ENCODE measurements at places on chromosomes 5 and 9.

DNA sequence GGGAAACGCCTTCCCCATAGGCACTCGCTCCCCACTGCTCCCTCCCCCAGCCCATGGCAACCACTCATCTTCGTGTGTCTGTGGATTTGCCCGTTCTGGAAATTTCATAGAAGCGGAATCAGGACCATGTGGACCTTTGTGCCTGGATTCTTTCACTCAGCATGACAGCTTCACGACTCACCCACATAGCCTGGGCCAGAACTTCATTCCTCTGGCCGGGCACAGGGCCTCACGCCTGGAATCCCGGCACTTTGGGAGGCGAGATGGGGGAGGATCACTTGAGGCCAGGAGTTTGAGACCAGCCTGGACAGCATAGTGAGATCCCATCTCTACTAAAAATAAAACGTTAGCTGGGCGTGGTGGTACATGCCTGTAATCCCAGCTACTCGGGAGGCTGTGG, 12.1 kb upstream of the DIPK1B start:
- DNase-seq: no peak

DNA sequence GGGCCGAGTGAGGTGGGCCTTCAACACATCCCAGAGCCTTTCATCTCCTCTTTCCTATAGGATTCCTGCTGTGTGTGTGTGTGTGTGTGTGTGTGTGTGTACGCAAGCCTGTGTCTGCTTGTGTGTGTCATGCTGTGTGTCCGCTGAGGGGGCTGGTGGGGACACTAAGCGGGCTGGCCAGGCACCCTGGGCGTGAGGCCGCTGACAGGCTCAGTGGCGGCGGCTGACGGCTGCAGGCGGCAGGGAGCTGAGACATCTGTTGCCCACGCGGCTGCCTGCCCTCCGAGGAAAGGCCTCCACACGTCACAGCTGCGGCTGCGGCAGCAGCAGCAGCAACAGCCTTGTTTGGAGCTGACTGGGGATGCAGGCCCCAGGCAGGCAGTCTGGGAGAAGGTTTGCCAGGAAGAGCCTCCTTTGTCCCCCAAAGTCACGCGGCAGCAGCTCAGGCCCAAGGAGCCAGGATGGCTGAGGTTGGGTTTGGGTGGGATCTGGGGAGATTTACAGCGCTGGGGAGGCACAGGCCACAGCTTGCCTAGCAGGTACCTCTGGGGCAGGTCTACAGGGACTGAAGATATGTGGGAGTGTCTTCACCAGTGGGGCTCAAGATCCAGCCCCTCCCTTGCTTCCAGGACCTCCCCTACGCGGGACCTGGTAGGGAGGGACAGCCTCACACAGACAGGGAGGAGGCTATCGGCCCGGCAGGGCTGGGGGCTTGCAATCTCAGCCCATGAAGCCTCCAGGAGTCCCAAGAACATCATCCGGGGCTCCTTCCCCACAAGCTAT, 1.8 kb downstream of the PDLIM4 start:
- DNase-seq: no peak

DNA sequence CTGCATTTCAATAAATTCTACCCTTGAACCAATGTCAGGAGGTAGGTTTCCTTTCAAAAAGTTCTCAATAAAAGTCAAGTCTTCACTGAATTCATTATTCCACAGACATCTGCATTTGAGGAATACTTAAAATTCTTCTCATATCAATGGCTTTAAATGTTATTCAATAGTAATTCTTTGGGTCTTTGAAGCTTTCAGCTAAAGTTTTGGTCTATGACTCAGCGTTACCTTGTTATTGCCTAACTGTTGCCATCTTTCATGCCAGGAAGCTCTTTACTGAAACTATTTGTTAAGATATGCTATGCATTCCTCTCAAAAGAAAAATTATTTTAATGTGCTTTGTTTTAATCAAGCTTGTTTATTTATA, 170.5 kb downstream of the NNT start:
- no peak for DNase-seq

DNA sequence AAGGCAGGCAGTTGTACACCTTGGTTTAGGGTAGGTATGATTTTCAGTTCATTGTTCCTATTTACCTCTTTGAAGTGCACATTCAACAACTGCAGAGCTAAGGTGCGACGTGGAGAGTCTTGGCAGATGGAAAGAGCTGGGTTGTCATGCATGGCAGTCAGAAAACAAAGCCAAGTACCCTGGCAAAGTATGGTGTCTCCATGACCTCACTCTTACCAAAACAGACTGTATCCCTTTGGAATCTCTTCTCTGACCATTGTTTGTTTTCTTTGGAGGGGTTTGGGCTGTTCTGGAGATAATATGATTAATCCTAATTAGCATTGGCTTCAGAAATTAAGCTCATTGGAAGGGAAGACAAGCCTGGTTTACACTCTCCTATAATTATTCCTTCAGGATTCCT, 665.7 kb downstream of the DNAH5 start:
- DNase-seq: no peak

DNA sequence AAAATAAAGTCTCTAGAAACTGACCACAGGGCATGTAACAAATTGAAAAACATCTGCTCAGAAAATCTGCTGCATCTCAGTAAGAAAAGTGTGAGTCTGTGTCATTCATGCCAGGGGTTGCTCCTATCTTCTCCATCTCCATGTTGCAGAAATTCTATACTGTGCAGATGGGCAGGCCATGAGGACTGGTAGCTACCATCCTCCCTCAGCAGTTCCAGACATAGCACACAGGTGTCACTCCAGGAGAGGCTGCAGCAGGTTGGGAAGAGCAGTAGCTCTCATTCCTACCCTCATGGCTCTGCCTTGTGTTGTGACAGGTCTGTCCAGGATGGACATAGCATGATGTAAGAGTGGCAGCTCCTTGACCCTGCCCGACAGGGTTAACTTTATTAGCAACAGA, 173.4 kb downstream of the NDUFS4 start:
- no peak for DNase-seq

DNA sequence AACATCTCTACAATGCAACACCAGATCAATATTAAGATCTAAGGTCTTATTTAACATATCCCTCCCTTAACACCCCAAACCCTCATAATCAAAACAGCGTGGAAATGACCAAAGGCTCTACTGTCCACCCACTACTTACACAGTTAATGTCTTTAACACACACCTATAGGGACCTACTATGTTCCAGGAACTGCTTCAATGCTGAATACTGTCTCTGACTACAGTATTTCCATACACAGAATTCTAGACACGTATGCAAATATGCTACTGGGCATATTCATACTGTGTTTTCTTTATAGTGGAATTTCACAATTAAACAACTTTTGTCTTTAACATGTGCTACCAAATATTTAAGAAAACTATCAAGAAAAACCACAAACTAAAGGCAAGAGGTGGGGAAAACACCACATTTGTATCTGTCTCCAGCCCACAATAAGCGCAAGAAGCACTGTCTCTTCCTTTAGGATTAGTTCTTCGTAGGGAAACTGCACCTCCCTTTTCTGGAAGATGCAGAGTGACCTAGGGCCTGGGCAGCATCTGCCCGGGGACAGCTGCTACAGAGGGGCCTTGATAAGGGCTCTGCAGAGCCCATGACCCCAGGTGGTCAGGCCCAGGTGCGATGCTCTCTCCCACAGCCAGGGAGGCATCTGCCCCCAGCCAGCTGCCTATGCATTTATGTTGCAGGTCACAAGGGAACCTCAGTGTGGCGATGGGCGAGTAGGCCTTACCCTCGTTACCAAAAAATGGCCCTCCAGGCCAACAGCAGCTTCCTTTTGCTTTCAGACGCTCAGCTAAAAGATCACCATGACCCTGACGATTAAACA, 55.2 kb downstream of the PSMB7 start:
- no peak for DNase-seq

DNA sequence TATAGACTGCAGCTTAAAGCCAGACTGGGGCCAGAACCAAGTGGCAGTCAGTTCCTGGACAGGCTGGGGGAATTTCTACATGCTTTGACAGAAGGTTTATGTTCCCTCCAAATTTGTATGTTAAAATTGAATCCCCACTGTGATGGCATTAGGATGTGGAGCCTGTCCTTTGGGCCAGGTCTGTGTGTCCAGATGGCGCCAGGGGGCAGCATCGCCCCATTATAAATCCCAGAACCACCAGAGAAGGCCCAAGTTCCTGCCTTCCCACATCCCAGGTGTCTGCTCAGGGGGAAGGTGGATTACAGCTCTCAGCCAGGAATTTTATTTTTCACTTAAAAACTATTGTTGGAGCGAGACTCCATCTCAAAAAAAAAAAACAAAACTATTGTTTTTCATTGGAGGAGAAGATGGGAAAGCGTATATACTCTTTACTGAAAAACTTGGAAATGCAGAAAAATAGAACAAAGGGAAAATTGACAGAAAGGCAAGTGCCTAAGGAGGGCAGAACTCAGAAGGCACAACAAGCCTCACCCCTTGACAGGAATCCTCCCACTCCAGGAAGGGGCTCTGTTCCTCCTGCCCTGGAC, 5.0 kb downstream of the IL3 start:
- no peak for DNase-seq

DNA sequence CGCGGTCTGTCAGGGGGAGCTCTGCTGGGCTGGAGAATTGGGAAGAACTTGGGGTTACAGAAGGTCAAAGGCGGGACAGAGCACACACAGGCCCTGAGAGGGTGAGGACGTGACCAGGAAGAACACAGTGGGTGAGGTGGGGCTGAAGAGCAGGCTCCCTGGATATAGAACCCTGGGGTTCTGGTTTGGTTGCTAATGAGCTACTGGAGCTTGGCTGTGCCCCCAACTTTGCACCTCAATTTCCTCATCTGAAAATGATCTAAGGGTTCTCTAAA, 83.8 kb downstream of the PRRT1B start:
- no peak for DNase-seq

- no peak for DNase-seq
Observed at GRCh38 chr9:128396970-128397613, 23.6 kb upstream of the CERCAM start.

GRCh38 chr9:5876711-5877110, 14.0 kb upstream of the MLANA start:
- DNase-seq: no peak

DNA sequence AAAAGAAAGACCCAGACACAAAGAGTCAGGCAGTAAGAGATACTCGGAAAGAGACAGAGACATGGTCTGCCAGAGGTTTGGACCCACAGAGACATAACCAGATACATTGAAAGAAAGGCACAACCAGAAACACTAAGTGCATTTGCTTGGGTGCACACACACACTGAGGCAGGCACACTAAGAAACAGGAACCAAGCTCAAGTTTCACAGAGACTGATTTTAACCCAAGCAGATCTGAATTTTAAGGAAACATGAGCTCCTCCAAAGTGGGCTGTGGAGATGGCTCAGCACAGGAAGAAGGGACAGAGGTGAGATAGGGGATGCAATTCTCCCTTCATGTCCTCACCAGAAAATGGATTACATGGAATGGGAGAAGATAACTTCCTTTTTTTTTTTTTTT, 9.5 kb downstream of the AQP3 start:
- DNase-seq: no peak

- DNase-seq: no peak
Observed at GRCh38 chr9:133443982-133444381, 15.8 kb upstream of the CACFD1 start.

- DNase-seq: no peak
Observed at GRCh38 chr9:98135558-98135934, 16.5 kb upstream of the TRIM14 start.

DNA sequence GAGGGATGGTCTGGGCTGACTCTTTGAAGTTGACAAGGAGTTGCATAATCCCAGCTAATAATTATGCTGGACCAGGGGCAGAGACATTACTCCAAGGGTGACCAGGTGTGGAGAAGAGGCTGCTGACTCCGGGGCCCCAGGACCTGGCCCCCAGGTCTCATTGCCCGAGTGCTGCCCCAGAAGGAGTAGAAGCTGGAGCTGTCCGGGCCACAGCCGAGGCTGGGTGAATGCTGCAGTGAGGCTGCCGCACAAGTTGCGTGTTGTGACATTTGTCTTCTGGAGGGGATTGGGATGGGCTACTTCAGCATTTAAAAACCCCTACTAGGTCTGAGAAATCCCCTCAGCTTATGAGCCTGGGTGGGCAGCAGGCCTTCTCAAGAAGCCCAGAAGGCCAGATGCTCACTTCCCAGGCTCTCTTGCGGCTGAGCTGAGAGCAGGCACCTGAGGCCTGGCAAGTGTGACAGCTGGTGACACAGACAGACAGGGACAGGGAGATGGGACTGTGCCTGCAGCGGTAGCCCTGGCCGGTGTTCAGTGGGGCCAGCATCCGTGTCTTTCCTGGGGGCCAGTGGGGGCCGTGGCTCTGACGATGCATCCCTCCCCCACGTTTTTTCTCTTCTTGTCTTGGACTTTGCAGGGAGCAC, 122.8 kb downstream of the KCNIP1 start:
- no peak for DNase-seq

DNA sequence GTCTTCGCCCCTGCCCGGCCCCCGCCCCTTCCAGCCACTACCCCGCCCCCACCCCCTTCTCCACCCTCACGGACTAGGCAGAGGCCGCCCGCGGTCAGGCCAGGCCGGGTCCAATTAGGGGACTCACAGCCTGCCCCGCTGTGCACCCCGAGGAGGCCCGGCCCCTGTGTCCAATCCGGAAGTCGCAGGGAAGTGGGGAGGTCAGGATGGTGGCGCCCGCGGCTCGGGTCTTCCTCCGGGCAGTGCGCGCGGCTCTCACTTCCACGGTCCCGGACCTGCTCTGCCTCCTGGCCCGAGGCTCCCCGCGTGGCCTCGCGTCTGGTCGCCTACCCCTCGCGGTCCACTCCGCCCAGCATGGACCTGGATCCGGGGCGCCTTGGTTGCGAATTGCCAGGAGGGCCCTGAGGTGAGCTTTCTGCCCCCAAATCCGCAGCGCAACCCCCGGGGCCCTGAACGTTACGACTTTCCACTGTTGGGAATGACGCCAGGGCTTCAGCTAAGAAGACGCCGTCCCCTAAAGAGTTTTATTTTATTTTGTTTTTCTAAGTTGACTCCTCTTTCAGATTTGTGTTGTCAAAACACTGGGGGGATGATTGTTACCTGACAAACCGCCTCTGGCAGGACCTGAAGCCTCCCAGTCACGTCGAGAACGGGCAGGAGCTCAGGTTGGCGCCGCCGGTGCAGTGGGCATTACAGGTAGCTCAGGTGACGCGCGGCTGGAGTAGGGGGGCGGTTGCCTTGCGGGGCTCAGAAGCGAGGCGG, 763 bp upstream of the IRX2 start:
- DNase-seq: no peak

GRCh38 chr5:57900381-57900944, 417.9 kb upstream of the ACTBL2 start:
- DNase-seq: no peak

DNA sequence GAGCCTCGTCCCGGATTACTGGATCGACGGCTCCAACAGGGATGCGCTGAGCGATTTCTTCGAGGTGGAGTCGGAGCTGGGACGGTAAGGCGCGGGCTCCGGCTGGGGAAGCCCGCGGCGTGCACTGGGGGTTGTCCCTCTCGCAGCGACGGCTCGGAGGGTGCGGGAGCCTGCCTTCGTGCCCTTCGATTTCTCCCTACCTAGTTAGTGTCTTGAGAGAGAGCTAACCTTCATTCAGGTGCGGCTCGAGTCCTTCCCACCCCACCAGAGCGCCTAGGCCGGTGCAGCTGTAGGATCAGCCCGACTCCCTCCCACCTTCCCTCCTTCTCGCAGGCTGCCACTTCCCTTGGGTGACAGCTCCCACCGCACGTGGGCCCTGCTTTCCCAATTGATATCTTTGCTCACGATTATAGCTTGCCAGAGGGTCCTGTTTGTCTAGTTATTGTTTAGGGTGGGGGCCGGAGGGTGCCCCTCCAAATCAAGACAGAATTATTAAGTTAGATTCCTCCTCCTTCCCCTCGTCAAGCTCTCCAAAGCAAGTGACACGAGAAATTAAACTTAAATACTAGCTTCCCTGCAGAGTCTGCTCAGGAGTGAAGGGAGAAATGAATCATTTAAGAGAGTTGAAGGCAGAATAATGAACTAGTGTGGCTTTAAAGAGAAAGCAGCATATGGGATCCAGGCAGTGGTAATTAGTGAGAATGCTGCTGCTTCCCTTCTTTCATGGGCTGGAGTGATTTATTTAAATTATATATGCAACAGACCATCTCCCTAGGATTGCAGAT, 569 bp downstream of the CAMK4 start:
- DNase-seq: no peak
